GM13976 (cell line): ENCODE measurements at places on chromosomes 3 and 15.
A peak's percentile ranks its signal among the peaks of the same experiment; 100 is the strongest.

GRCh38 chr3:60703956-60704736 lies 547.1 kb downstream of the FHIT start:
- no peak for DNase-seq

DNA sequence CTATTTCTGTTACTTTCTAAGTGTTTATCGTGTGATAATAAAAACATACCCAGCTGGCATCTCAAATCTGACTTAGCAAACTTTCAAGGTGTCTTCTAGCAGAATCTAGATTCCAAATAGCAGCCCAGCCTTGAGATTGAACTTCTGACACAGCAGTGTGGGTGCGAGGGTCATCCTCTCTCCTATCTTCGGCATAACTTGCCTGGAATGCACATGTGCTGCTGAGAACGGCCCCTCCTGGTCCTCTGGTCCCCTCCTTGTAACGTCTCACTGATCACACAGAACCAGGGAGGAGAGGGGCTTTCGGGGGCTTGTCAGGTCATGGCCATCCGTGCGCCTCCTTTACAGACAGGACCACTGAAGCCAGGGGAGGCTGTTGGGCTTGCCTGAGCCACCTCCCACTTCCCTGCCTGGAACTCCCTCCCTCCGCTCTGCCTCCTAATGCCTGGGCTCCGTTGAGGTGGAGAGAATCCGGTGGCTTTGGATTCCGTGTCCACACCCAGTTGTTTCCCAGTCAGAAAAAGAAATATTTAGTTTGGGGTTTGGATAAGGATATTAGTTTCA lies 344.4 kb upstream of the C2CD4B start:
- DNase-seq, result no peak

DNA sequence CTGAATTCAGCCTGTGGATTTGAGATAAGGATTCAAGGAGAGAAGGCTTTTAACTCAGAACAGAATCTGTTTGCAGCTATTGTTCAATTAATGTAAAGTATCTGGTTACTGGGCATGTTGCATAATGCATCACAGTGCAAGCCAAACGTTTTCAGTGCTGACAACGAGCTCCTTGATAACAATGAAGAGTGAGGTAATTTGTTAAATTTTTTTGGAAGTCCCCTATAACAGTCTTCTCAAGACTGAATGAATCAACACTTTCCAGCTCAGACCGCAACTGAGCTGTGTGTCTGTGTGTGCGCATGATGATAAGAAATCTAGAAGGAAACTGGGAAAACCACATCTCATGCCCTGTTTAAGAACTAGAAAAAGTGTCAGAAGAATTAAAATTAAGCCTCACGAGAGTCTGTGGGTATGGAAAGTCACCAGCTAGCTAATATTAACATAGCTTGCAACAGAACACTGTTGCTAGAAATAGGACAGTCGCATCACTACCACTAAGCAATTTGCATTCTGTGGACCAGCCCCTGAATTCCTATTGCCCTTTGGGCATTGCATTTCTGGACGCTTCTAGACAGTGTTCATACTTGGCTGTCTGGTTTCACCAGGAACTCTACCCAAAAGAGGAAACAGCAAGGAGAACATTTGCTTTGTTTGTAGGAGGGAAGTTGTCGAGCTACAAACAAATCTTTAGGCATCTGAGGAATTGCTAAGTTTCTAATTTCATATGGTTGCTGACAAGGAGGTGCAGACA lies 43.7 kb upstream of the ATP2C1 start:
- peak; percentile 50 for DNase-seq

- peak; percentile 62 for DNase-seq
Observed at GRCh38 chr15:55221090-55222011, 24.6 kb upstream of the RSL24D1 start.

DNA sequence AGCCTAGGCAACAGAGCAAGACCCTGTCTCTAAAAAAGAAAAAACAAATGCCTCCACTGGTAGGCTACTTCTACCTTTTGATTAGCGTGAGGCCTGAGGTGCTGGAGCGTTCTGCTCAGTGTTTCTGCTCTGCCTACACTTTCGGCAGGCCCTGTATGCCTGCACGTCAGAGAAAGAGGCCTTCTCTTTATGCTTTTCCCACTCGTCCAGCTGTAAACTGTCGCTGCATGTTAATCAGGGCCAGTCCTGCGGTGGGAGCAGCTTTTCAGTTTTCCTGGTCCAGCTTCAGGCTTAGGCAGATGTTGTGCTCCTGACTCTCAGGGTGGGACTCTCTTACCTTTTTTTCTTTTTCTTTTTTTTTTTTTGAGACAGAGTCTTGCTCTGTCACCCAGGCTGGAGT lies 25.3 kb downstream of the CSPG5 start:
- no peak for DNase-seq
